ENCODE measurements at places on chromosomes 5 and 9.

DNA sequence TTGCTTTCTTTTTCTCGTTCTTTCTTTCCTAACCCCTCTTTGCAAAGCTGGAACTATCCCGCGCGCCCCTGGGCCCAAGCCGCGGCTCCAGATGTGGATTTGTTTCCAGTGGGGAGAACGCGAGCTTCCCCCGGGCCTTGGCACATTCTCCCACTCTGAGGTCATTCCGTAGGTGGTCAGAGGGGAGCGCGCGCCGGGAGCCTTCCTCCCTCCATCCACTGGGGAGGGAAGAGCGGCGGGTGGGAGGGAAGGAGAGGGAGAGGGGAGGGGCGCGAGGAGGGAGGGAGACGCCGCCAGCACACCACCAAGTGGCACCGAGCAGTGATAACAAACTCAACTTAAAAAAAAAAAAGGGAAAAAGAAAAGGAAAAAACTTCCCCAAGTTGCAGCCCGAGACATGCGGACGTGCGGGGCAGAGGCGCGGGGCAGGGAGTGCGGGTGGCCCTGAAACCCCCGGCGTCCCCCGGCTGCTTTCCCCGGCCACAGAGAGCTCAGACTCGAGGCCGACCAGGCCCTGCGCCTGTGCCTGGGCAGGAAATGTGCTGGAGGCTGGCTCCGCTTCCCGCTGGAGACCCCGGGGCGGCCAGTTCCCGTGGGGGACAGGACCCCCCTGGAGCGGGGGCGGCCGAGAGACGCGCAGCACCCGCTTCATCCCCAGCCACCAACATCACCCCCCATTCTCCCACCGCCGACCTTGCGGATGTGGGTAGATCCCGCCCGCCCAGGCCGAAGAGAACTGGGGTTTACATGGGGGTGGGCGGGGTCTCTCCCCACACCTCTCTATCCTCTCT, 3.1 kb downstream of the IER5L start:
- peak; percentile 94 for DNase-seq

DNA sequence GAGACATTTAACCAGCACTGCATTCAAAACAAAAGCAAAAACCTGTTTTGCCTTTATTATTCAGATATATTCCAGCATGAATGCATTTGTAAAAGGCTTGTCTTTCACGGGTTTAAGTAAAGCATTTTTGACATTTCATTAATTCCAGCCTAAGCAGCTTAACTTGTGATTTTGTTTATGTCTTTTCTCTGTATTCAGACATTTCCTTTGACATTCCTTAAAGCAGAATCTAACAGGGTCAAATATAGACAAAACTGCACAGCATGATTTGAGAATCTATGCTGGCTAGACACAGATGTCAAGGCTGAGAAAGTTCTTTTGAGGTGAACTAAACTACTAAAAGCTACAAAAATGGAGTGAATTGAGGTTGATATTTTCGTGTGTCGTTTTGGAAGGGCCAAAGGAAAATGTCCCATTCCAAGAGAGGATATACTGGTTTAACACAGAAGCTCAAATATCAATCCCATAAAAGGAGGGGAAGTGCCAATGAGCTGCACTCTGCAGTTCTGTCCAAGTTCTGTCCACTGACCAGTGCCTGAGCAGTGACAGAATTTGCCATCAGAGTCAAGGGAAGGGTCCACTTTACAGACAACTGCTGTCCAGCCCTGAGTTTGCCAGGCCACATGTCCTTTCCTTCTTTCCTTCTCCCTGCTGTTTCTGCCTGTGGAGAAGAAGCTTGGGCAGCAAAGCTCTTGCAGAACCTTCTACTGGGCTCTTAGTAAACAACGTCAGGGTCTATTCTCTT, 198.7 kb upstream of the KLF9 start:
- no peak for DNase-seq

DNA sequence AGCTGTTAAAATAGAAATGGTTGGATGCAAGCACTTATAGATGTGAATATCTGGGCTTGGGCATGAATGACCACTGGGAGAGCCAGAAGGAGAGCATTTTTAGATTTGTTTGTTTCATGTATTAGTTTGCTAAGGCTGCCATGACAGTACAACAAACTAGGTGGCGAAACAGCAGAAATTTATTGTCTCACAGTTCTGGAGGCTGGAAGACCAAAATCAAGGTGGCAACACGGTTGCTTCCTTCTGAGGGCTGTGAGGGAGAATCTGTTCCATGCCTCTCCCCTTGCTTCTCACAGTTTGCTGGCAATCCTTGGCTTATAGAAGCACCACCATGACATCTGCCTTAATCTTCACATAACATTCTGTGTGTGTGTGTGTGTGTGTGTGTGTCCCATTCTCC, 20.2 kb upstream of the CDC23 start:
- DNase-seq: no peak

GRCh38 chr9:114224247-114224610, 68.9 kb downstream of the COL27A1 start:
- DNase-seq: peak; percentile 65

DNA sequence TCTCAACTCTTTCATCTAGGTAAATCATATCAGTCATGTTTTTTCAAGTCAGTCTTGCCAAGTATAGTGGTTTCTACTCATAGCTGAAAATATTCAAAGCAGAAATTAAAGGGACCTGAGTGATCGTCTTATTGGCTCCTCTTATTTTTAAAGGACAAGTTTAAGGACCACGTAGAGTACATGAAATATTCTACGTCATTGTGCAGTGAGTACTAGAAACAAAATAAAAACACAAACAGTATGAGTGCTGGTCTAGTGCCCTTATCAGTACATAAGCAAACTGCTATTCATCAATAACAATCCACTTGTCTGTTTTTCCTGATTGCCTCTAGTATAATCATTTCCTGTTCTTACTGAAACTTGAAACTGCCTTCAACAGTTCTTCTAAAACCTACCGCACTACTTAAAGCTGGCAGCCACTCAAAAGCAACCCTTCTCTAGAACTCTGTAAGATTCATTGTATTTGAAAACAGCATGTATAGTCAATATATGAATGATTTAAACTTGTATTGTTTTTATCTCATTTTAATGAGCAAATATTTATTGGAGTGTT, 853.7 kb downstream of the TAF11L14 start:
- DNase-seq: peak; percentile 34

DNA sequence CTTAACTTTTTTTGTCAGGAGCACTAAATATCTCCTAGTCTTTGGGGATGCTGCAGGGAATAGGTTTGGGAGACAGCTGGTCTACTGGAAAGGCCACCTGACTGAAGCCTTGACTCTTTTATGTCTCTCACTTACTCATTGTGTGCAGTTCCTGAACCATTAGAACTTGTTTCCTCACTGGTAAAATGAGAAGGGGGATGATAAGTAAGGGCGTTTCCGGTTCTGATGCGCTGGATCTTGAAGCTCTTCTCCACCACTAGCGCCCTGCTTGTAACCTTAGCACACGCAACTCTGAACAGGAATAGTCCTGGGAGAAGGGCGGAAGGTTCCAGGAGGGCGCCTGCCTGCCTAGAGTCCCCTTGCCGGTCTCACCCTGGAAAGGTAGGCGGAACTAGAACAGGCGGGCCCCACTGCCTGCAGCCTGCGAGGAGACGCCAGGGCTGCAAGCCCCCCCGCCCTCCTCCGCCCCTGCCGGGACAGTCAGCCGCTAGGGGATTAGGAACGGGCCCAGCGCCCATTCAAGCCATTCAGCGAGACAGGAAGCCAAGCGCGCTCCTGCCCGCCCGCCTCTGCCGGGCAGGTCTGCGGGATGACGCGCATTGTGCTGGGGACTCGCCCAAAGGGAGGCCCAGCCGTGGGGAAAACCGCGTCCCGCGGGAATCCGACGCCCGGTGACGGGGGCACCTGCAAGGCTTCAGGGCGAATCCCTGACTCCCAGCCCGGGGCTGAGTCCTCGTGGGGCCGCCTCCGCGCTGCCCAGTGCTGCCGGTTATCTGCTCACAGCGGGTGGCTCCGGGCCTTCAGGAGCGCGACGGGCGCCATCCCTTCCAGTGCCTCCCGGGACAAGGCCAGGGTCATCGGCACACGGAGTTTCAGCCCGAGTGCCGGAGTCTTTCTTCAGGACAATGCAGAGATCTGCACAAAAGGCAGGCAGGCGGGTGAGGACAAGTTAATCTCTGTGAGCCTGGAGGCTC, 44.0 kb upstream of the XPA start:
- DNase-seq: peak; percentile 52

DNA sequence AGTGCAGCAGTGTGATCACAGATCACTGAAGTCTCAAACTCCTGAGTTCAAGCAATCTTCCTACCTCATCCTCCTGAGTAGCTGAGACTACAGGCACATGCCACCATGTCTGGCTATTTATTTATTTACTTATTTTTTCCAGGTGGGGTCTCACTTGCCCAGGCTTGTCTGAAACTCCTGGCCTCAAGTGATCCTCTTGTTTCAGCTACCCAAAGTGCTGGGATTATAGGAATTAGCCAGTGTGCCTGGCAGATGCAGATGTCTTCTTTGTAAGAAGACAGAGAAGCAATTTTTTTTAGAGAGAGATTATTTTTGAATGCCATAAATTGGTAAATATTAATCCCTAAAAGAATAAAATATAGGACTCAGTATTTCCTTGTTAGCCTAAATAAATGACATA, 54.3 kb downstream of the CHSY3 start:
- DNase-seq: no peak

GRCh38 chr9:122036988-122037387, 56.1 kb downstream of the TTLL11 start:
- peak; percentile 17 for DNase-seq

DNA sequence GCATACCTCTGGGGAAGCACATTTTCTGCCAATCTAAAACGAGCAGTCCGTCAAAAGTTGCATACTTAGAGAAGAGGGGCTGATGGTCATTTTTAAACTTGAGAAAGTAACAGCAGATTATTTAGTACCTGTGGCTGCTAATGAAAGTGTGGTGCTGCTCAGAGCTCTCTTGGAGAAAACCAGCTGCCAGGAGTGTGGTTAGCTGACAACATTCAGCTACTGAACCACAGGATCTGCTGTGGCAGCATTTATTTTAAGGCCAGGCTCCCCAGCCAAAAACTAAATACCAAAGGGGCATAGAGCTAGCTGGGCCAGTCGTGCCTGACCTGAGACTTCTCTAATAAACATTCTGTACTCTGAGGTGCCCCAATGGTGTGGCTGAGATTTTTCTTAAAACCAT, 203.6 kb downstream of the EDIL3 start:
- peak; percentile 72 for DNase-seq

GRCh38 chr9:124293718-124294506, 36.2 kb downstream of the NEK6 start:
- no peak for DNase-seq

Measured in astrocyte of the spinal cord (primary cell).